ENCODE measurements at places on chromosomes 2 and 18.

GRCh38 chr2:143823296-143823695, 694.1 kb downstream of the ARHGAP15 start:
- DNase-seq = no peak

DNA sequence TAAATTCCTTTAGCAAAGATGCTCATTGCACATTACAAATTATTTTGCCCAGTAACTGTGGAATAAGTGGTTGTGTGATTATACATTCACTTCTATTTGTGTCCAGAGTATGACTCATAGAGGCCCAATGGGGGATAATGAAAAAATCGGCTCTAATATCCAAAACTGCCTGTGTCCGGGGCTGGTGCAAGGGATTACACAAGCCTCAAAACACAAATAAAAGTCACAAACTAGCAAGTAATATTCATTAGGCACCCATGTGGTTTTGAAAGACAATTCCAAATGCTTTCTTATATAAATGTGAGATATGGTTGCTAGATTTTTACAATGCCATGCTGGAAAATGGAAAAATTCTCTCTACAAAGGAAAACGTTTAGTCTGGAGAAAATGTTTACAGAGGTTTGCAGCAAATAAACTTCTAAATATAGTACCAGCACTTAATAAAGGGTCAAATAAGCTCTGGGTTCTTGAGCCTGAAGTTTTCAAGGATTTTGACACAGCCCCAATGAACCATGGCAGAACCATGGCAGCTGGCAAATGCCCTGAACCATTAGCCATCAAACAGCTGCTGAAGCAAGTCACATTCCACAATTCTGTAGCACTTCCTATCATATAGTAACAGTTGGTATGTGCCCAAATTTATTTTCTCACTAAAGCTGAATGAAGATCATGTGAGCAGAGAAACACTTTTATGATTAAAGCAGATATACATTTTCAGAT, 40.5 kb downstream of the IRS1 start:
- DNase-seq = no peak

DNA sequence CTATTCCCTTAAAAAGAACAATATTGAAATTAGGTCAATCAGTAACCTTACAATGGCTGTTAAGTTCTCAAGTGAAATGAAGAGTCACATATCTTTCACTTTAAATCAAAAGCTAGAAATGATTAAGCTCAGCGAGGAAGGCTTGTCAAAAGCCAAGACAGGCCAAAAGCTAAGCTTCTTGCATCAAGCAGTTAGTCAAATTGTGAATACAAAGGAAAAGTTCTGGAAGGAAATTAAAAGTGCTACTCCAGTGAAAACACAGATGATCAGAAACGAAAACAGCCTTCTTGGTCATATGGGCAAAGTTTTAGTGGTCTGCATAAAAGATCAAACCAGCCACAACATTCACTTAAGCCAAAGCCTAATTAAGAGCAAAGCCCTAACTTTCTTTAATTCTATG, 402.6 kb upstream of the ZEB2 start:
- no peak for DNase-seq

DNA sequence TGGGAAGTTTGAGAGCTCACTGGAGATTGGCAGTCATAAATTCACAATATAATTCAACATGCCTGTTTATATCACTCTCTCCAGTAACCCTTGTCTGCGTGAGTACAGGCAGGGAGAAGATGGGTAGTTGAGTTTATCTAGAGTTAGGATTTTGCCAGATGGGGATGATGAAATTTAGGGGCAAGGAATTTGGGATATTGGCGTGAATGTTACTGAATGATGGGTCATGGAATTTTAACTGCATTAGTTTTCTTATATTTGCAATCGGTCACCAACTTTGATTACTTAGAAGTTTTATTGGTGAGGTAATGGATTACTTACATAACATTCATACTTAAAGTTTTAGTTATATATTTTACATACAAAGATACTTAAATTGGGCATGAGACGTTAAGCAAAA, 35.1 kb downstream of the SANBR start:
- DNase-seq = no peak

DNA sequence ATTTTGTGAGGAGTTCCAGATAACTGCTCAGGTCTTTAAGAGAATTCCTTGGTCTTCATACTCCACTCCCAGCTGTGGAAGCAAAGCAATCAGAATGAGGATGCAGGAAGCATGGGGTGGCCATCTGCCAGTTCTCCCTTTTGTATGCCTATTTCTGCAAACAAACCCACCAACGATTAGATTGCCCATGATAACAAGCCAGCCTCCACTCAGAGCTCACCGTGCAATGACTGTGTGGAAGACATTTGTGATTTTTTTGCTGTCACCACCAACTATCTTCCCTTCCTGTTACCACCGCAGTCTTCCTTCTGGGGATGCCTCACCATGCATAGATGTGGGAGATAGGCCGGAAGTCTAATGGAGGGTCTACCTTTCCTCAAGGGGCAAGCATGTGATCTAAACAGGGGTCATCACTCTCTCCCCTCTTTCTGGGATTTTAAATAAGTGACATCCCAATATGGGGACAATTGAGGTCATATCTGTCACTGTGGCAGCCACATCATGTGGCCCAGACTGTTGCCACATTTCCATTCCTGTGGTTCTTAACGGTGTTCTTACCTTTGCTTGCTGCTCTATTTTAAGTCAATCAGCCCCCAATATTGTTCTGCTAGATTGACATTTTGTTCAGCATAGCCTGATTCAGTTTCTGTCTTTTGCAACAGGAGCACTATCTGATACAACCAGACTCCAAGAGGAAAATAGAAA, 4.4 kb downstream of the AFF3 start:
- DNase-seq = no peak

- DNase-seq = no peak
Observed at GRCh38 chr18:12035481-12035880, 54.2 kb downstream of the IMPA2 start.

DNA sequence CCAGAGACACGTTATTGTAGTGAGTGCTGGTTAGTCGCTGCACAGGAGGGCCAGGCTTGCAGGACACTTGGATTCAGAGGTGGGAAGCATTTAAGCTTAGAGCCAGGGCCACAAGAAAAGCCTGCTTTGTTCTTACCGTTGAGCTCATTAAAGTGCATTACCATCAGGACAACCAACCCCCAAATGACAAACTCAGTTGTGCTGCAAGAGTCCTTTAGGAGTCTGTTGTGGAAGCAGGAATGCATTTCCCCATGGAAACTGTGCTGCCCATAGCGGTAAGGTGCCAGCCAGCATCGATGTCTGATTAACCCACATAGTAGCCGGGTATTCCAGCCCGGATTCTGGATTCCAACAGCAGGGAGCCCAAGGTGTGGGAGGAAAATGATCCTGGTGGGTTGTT, 23.4 kb upstream of the REEP1 start:
- DNase-seq = no peak

DNA sequence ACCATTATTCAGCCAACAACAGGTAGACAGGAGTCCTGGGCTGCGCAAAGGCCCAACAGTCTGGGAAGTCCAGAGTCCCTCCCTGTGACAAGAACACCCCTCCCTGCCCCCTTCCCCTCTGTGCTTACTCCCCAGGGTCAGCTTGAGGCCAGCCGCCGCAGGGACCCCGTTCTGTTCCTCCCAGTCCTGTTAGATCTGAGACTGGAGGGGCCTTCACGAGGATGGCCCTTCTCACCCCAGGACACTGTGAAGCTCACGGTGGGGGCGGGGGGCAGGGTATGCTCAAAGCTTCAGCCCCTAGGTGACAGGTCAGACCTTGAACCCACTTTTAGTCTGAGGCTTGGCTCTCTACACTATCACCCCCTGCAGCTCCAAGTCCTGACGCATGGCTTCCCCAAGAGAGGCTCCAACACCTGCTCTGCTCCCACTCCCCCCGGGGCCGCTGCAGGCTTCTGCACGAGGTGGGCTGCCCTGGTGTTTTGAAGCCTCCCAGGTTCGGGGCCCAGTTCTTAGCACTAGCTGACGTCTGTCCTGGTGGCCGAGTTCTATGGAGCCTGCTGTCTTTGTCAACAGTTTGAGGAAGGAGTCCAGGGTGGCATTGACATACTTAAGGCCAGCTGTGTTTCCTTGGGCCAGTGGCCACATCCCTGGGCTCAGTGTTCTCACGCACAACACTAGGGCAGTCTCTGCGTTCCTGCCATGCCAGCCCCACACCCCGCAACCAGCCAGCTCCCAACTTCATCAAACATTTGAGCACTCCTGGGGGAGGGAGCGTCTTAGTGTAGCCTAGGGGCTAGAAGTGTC, 37.2 kb upstream of the HPCAL1 start:
- DNase-seq = no peak

- DNase-seq = no peak
Observed at GRCh38 chr2:236637686-236638569, 68.3 kb downstream of the ACKR3 start.

Measured in activated CD8-positive, alpha-beta memory T cell treated with anti-CD3 and anti-CD28 coated beads for 1 hour (primary cell).